Stimulated activated CD4-positive, alpha-beta T cell treated with anti-CD3 and anti-CD28 coated beads, Interleukin-12 subunit alpha, Interleukin-12 subunit beta, amount 100 ng/mL, for 4 hours (primary cell): ENCODE measurements at places on chromosomes 4 and X.

GRCh38 chrX:10110316-10110935 lies 46.3 kb upstream of the CLCN4 start:
- no peak for DNase-seq

DNA sequence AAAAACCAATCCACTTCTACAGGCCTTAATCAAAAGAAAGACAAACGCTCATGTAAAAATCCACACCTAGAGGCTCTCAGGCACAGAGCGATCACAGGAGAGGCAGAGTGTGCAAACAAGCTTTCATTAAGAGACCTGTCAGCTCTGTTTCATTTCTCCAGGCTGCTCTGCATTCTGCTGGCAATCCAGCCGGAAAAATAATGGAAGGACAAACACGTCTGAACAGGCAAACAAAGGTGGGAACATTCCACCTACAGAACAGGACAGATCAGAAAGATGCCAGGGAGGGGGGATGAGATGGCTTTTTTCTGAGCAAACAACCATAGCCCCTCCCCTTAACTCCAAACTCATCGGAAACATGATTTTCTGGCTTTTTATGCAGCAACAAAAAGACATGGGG lies 9.7 kb downstream of the SOD3 start:
- DNase-seq = no peak

DNA sequence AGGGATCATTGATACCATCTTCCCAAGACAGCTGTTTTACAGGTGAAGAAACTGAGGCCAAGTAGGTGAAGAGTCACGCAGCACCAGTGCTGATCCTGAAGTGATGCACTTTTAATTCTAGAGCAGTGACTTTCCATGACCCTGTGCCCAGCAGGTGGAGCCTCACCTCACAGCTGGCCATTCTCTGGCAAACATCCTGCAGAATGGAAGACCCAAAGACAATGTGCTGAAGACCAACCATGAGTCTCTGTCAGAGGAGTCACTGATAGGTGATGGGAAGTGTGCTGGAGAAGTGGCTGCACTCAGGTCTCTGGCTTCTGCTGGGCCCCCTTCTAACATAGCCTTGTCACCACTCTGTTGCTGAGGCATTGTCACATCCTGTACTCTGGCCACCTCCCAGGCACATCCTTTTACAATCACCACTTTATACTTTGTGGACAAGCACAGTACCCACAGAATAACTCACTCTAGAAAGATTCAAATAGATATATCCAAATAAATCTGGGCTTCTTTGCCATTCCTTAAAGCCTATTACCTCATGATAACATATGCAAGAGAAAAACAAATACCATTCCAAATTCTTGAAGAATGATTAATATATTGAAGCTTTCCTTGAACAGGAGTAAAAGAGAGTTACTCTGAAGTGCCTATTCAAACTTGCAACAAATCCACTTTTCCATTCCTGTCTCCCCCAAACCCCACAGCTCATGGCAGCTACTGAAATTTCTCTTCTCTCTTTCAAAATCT lies 64.1 kb upstream of the SCOC start:
- DNase-seq = no peak

- DNase-seq = no peak
Measured at GRCh38 chrX:148577741-148578140, 77.3 kb downstream of the AFF2 start.

- no peak for DNase-seq
Measured at GRCh38 chr4:147029296-147029695, 83.6 kb upstream of the TTC29 start.

DNA sequence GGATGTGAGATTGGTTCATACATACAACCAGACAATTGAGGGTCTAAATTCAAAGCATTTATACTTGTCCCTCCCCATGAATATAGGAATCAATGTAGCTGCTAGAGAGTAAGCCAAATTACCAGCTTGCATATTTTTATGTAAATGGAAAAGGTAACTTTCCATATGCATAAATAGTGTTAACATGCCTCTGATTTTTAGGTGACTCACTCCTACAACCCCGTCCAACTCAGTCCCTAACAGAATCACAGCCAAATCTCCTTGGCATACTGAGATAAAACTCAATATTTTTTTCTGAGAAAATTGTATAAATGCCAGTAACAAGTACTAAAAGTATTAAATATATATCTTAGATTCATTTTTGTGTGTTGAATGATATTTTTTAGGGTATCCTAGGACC lies 67.2 kb downstream of the INPP4B start:
- DNase-seq = no peak

- no peak for DNase-seq
Measured at GRCh38 chr4:77349796-77350195, 192.8 kb downstream of the CCNG2 start.

DNA sequence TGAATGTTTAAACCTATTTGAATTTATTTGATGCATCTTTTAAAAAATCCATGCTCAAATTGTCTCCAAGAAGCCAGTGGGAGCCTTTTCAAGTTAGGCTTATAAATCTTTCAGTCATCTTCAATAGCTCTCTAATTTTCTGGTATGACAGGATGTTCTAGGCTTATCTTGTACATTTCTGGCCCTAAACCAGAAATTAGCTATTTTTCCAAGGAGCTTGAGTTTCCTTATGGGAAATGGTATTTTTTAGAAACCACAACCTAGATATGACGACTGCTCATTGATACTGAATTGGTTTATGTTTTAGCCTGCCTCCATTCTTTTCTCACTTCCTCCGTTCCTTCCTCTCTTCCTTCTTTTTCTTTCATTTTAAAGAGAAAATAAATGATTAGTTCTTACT lies 172.3 kb downstream of the SPRY1 start:
- DNase-seq = no peak

GRCh38 chr4:84436812-84437211 lies 62.3 kb downstream of the NKX6-1 start:
- DNase-seq = no peak

GRCh38 chr4:76339364-76339763 lies 32.8 kb downstream of the STBD1 start:
- no peak for DNase-seq

DNA sequence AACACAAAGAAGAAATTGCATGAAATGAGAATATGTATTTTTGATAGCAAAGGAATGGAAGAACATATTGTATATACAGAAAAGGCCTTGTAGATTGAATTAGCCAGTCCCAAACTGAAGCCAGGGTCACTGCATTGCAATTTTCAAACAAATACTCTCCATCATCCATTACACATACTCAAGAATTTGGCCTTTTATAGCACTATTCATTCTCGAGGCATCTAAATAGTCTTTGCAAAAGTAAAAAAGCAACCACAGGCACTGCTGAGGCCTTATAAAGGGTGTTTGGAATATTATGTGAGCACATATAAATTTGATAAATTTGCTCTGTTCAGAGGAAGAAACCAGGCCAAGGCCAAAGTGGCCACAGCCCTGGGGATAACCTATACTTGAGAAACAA lies 123.0 kb downstream of the ZNF827 start:
- no peak for DNase-seq

GRCh38 chr4:56603297-56603696 lies 77.8 kb downstream of the HOPX start:
- DNase-seq = no peak

- no peak for DNase-seq
Measured at GRCh38 chrX:44480591-44480990, 62.1 kb downstream of the FUNDC1 start.

DNA sequence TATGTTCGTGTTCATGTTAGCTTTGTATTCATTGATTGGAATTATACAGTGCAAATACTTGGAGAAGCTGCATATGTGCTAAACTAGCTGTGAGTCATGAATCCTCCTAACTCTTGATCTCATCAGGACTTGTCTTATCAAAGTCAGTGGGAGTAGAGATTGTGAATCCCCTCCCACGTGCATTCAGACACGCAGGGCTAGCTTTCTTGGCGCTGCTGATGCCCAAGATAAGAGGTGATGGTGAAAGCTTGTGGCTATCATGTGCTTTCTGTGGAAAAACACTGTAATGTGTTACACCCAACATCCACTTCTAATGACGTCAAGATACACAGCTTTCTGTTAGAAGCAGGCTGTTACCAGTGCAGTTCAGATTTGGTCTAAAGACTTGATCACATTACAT lies 348.7 kb upstream of the HAND2 start:
- no peak for DNase-seq

DNA sequence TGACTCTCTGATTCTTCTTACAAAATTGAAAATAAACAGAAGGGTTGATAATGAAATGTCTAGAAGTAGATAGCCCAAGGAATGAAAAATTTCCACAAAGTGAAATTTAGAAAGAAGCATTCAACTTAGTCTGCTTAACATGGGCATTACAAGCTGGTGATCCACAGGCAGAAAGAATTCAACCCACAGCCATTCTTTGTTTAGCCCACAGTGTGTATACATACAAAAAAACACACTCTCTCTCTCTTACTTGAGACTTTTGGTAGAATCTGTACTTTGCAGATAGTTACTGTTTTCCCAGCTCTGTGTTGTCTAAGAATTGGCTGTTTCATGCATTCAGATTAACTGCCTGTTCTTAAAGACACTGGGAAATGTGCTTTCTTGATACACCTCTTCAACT lies 159.8 kb downstream of the SLC4A4 start:
- DNase-seq = no peak
